ENCODE measurements at places on chromosomes 4 and X.

GRCh38 chrX:29225670-29226069 is 638.4 kb downstream of the IL1RAPL1 start:
- no peak for DNase-seq

- no peak for DNase-seq
These were observed 80.4 kb downstream of the DCUN1D4 start for GRCh38 chr4:51923343-51923742.

DNA sequence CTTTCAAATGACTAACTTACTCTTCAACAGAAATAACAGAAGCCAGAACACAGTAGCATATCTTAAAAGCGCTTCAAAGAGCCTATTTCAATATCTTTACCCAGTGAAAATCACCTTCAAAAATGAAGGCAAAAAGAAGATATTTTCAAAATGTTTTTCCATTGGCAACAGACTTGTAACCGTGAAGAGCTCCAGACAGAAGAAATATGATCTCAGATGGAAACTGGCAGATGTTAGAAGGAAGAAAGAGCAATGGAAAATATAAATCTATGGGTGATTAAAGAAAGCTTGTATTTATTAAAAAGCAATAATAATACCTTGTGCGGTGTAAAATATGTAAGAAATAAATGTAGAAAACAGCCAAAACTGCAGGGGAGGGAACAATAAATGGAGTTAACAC is 35.7 kb downstream of the PRKG2 start:
- DNase-seq: no peak

- DNase-seq: no peak
These were observed 1480.8 kb downstream of the TECRL start for GRCh38 chr4:62928483-62928882.

DNA sequence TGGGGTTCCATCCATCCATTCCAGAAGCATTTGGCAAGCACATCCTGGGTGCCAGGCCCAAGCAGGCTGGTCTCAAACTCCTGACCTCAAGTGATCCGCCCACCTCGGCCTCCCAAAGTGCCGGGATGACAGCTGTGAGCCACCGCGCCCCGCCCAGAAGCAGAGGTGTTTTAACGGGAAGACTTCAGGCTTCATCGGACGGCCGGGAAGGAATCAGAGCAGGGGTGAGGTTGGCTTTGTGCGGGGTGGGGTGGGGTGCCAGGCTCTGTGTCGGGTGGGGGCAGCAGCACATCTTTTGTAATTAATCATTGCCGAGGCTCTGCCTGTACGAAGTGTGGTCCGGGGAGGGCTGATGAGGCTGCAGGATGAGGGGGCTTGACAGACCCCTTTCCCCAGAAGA is 5.1 kb upstream of the SLC25A6 start:
- DNase-seq: no peak

DNA sequence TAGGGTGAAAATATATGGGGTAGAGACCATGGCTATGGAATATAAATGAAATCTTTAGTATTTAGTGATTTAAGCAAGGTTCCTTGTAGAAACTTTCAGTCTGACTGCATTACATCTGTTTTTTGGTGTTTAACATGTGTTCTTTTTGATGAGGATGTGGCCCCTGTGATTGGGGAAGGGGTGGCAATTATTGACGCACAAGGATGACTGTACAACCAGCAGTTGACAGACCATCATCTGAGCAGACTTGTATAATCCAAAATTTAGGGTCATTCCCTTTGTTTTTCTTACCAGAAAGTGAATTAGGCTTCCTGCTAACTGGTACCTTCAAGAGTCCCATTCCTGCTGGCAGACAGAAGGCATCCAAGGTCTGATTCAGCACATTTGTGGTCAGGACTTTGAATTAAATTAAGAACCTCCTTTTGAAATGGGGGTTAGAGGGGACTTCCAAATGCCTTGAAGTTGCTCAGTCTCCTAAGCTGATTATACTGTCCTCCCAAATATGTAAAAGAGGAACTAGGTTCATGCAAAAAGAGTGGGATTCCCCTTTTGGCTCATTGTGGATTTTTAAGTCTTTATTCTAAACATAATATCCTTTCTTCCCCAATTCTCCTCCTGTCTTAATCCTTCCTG is 112.4 kb upstream of the CXCL13 start:
- DNase-seq: no peak

- DNase-seq: no peak
These were observed 61.4 kb upstream of the ENPEP start for GRCh38 chr4:110414561-110414920.

- DNase-seq: no peak
These were observed 192.7 kb downstream of the ANAPC10 start for GRCh38 chr4:144905286-144905685.

GRCh38 chrX:107579956-107580355 is 48.4 kb upstream of the PRPS1 start:
- no peak for DNase-seq

- no peak for DNase-seq
These were observed 71.7 kb downstream of the ARAP2 start for GRCh38 chr4:36172656-36173055.

- no peak for DNase-seq
These were observed 14.4 kb upstream of the ELF2 start for GRCh38 chr4:139191373-139191772.

GRCh38 chr4:4329496-4329895 is 39.4 kb downstream of the ZBTB49 start:
- DNase-seq: no peak

DNA sequence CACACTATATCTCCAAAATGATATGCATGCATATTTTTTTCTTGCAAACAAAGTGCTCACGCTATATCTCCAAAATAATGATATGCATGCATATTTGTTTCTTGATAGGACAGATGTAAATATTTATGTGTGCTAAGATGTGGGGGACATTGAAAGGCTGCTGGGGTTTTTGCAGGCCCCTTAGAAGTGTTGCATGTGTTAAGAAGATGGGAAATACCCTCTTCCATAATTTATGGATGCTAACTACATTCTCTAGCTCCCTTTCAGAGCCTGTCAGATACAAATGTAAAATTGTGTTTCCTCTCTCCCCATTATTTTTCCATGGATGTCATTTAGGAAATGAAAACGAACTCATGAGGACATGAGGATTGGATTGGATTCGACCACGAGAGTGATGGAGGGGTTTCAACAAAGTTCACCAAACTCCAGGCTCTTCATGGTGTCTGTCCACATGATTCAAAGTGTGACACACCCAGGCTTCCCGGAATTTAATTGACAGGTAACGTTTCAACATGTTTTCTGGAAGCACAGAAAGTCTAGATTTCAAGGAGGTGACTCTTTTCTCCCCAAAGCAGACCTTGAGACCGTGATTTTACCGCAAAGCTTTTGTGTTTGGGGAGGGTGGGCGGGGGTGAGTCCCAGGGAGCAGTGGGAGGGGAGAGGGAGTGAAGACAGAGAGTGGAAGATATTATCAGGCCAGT is 94.4 kb upstream of the CD99 start:
- no peak for DNase-seq

DNA sequence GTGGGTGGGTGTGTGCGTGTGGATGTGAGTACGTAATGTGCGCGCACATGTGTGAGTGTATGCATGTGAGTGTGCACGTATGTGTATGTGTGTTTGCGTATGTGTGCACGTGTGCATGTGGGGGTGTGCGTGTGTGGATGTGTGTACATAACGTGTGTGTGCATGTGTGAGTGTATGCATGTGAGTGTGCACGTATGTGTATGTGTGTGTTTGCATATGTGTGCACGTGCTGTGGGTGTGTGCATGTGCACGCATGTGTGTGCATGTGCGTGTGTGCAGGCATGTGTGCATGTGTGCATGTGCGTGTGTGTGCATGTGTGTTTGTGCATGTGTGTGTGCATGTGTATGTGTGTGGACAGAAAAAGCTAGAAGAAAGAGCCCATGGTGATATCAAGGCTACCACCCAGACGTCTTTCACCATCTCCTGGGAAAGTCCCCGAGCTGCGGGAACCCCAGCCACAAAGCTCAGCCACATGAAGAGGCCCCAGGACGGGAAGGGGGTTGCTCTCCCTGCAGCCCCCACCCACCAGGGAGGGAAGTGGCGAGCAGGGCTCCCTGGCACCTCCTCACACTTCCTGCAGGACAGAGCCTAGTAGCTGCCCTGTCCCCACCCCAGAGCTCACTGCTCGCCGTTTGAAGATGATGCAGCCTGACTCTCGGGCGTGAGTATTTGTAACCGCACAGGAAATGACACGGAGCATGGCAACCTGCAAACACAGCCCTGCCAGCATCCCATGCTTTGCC is 108.3 kb downstream of the DCTD start:
- DNase-seq: peak; percentile 76

- no peak for DNase-seq
These were observed 599 bp upstream of the IL2RG start for GRCh38 chrX:71111921-71112431.

DNA sequence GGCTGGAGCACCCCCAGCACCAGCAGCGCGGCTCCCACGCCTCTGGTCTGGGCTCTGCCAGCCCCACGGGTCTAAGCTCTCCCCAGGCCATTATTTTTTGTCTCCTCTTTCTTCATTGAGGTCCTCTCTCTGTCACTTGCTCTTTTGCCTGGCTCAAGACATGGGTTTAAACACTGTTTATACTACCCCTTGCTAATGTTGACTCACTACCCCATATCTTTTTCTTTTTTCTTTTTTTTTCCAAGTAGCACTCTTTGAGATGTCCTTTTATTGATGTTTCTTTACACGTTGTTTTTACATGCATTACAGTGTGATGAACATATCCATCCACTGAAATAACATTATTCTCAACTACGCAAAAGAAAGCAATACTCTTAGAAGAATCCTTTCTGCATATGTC is 1.7 kb upstream of the ERVMER34-1 start:
- DNase-seq: no peak

DNA sequence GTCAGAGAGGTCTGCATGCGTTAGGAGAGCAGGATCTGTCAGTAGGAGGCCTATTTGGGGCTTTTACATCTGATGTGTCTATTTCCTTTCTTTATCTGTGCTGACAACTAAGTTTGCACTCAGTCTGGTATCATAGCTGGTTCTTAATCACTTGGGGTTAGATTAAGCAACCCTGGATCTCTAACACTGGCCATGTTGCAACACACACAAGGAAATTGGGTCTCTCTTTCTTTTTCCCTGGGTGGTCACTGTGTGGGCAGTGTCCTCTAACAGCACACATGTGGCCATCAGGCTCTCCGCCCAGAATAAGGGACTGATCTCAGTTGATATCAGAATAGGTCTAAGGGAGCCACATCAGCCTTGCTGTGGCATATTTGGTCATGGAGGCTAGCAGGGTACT is 38.9 kb downstream of the IGFBP7 start:
- no peak for DNase-seq

- no peak for DNase-seq
These were observed 267.3 kb upstream of the GATB start for GRCh38 chr4:152028131-152028530.

GRCh38 chr4:89904524-89904923 is 9.9 kb downstream of the MMRN1 start:
- DNase-seq: no peak

GRCh38 chrX:1430451-1430850 is 22.3 kb downstream of the ASMTL start:
- no peak for DNase-seq

DNA sequence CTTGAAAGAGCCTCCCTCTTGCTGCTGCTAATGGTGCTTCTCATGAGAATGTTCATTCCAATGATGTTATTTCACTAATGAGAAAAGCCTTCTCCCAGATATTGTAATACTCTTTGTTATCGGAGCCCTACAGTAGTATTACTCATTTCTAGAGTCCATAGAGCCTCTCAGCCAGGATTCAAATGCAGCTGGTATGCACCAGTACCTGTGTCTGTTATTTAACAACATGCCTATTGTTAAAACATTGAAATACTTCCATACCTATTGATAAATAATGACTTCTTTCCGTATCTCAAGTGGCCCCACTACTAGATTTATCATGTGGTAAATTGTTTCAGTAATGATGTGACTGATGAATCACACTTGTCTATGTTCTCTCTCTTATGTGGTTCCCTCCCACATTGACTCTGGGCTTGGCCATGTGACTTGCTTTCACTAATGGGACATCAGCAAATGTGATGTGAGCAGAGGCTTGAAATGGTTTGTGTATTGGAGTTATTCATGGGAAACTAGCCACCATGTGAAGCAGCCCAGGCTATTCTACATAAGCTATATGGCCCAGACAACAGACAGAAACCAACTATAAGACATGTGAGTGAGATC is 207.6 kb downstream of the THOC2 start:
- DNase-seq: no peak

- no peak for DNase-seq
These were observed 9.6 kb downstream of the BMP3 start for GRCh38 chr4:81040012-81040659.

DNA sequence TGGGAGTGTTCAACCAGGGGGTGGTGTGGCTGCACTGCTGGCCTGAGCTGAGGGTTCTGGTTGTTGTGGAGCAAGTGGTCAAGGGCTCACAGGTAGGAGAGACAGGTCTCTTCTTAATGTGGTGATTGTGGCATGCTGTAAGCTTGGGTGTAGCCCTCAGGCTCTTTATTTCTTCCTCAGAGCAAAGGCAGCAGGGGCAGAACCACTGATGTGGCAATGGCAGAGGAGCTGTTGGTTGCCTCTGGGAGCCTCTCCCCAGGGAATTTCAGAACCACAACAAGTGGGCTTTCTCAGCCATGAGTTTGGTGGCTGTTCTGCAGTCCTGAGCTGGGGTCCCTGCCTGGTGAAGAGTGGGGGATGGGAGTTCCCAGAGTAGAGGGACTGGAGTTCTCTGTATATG is 1017.2 kb downstream of the SH3BGRL start:
- no peak for DNase-seq

GRCh38 chr4:3186609-3187008 is 62.4 kb upstream of the MSANTD1 start:
- DNase-seq: no peak

- DNase-seq: no peak
These were observed 29.2 kb downstream of the CLRN2 start for GRCh38 chr4:17544205-17544604.

DNA sequence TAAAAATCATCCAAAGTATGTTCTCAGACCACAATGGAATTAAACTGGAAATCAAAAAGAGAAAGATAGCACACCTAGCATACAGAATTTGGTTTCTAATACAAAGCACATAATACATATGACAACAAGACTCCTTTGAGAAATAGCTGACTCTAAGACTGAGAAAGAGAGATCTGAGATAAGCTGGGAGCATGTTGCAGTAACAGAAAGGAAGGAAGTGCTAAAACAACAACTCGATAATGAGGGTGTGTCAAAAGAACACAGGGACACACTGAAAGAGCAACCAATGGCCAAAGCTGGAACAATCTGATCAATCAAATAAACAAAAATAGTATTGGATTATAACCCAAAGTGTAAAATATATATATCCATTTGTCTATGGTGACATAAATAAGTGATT is 586.6 kb downstream of the C4orf33 start:
- no peak for DNase-seq
